Pulmonary artery endothelial cell (primary cell): ENCODE measurements at places on chromosomes 3 and 15. TPM values are rescaled to one million over a fixed set of nuclear protein-coding genes. Genes with fewer than 3 reads are reported as not detected.

KLHL6 gene
- 5.7 and 7.7 TPM in 2 replicates for total RNA-seq

ARPIN gene
- total RNA-seq, result 12.5 and 13.0 TPM in 2 replicates

RHOV gene
- 0.07 TPM in 1 of 2 replicates, not detected in the other for total RNA-seq

BCL2A1 gene
- 0.21 and 2.1 TPM in 2 replicates for total RNA-seq

TRIM71 gene
- total RNA-seq, result not detected in 2 replicates

SMAD6 gene
- total RNA-seq, result 14.9 and 18.9 TPM in 2 replicates

DNA sequence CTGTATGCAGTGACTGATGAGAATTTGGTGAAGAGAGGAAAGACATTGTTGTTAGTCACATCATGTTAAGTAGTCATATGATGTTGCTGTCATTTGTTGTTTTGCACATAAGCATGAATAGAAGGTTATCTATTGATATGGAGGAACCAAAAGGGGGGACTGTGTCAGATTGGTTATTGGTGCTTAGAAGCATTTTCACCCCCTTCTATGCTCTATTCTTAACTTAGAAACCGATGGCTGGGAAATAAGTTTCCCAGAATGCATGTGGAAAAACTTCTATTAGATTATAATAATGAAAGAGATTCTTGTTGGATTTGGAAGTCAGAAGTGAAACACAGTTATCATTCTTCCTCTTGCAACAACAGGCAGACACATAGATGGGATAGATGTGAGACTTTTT is 33.2 kb upstream of the CADM2 start:
- no peak for DNase-seq

GRCh38 chr15:70625438-70625837 is 137.9 kb downstream of the UACA start:
- no peak for DNase-seq

DNA sequence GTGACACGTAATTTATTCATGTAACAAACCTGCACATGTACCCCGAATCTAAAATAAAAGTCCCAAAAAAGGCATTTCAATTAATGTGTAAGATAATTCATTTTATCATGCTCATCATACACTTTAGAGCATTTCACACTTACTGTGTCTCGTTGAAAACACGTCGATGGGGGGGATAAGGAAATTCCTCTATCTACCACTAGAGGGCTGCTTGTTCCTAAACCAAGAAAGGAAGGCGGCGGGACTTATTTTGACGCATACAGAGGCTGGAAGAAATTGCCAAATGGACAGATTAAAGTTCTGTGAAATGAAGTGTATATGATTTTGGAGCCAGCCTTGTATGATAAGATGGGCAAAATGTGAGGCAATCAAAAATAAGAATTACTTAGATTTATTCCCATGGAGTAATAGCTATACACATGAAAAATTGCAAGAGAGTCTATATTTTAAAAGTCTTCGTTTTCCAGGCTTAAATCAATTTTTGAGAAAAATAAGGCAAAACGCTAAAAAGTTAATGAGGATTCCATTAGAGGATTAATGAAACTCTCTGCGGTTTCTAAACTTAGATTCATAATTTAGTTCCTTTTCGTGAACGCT is 346.8 kb downstream of the CNTN3 start:
- DNase-seq, result no peak

DNA sequence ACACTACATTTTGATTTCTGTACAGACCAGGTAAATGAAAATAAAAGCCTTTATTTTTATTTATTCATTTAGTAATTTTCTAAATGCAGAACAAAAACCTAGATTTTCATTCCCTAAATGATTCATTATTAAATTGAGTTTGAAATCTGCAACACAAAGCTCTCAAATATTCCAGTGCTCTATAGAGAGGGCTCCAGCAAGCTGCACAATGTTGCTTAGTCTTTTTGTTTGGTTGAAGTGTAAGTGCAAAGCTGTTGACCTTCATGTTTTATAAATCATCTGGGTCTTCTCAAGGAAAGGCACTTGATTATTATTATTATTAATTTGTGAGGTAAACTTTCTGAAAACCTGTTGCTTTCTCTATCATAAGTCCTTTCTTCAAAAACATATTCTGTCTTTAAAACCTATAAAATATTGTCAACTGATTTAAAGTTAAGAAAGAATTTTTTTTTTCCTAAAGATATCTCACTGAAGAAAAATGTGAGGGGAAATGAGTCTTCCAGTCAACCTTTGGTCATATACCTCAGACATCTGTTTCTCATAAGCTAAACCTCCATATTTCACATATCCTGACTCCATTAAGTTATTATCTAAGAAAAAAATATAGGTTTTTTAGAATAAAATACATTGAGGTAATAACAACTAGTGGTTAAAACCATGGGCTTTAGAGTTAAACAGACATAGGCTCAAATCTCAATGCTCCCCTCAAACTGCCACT is 100.7 kb downstream of the ZIC4 start:
- DNase-seq, result no peak

DNA sequence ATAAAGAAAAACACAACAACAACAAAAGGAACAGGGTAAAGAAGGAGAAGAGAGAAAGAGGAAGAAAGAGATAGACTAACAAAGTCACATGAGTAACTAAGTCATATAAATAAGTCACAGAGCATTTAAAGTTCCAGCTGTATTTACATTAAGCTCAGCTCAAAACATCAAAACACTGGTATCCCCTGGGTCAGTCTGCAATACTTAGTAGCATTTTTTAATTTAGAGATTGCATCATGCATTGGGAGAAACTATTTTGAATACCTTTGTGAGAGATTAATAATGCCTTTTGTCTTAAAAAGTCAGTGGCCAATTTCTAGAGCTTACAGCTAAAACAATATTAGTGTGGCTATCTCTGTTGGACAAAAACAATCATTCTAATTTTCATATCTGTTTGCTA is 78.4 kb downstream of the NEK10 start:
- DNase-seq, result no peak

GRCh38 chr3:88133711-88134263 is 16.0 kb upstream of the C3orf38 start:
- DNase-seq, result no peak

- DNase-seq, result no peak
Observed at GRCh38 chr15:56532721-56533460, 68.0 kb upstream of the MNS1 start.

- no peak for DNase-seq
Observed at GRCh38 chr15:70802629-70803028, 39.3 kb upstream of the UACA start.

DNA sequence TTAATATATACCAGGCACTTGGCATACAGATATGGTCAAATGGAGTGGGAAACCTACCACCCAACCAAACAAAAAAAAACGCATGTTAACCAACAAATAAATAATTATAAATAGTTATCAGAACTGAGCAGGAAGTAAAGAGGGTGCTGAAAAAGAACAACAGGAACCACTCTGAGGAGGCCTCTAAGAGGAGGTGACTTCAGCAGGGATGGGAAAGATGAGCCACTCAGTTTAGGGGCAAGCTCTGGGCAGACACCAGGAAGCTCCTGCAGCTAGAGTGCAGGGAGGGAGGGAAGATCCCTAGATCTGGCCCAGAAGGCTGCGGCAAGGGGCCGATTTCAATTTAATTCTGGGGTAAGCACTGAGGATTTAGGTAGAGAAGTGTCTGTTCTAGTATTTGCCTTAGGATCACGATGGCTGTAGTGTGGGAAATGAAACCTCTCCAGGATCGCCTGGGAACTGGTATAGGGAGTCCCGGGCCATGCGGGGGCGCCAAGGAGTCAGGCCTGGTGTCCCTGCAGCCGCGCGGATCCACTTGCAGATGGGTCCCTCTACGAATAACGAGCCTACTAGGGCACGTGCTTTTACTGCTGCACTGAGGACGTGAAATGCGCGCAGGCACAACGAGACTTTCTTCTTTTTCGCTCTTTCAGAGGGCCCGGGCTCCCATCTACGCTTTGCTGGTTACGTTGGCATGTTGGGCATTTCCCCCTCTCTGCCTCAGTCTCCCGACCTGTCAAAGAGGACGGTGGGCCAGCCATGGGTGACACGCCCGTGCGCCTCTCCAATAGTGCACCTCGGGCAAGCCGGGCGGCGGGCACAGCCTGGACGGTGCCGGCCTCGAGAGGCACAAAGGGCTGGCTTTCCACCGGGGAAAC is 1.5 kb upstream of the LIMD1 start:
- peak; percentile 79 for DNase-seq

- no peak for DNase-seq
Observed at GRCh38 chr15:98792117-98792516, 143.8 kb downstream of the IGF1R start.
